Adipocyte (in vitro differentiated cells): ENCODE measurements at places on chromosomes 6 and 20.

GRCh38 chr20:43397147-43397546, 60.5 kb upstream of the SRSF6 start:
- DNase-seq, result peak; percentile 46

DNA sequence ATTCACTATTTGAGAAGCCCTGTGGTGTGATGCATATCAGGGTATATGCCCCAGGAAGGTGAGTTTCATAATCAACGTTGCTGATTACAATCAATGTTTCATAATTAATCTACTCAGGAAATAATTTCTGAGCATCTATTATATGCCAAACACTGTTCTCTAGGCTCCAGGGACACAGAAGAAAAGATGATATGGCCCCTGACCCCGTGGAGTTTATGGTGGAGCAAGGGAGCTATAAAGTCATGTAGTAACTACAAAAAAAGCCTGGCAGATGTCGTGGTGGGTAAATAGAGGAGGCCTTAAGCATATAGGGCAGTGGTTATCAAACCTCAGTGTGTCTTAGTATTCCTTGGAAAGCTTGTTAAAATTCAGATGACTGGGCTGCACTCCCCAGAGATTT, 40.1 kb upstream of the BCAS1 start:
- DNase-seq, result no peak

DNA sequence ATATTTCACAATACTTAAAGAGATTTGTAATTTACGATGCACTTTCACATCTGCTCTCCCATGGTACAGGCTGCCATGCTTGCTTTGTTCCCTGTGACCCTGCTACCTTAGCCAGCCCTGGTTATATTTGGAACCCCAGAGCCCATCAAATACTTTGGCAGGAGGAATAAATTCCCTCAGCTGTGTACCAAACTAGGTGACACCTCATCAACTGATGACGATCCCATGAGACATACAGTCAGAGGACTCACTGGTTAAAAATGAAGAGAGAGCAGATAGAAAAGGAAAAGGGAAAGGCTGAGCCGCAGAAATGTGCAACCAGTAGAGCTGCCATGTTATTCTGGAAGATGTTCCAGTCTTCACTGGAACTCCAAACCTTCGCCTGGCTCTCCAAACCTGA, 120.0 kb downstream of the SIM1 start:
- DNase-seq, result no peak

DNA sequence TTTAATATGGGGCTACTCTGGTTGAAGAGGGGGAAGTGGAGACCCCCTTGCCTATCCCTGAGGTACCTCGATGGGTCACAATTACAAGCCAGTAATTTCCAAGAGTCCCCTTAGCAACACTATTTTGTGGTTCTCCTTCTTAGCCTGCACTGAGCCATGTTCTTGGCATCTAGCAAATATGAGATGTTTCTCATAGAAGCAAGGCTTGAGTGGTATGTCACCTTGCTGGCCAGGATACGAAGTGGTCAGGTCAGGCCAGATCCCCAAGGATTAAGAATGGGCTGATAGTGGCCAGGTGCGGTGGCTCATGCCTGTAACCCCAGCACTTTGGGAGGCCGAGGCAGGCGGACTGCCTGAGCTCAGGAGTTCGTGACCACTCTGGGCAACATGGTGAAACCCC, 2.1 kb upstream of the GHRH start:
- no peak for DNase-seq

- peak; percentile 30 for DNase-seq
Measured at GRCh38 chr20:49397525-49397924, 84.9 kb downstream of the KCNB1 start.

- no peak for DNase-seq
Measured at GRCh38 chr6:19802656-19803055, 34.5 kb upstream of the ID4 start.

DNA sequence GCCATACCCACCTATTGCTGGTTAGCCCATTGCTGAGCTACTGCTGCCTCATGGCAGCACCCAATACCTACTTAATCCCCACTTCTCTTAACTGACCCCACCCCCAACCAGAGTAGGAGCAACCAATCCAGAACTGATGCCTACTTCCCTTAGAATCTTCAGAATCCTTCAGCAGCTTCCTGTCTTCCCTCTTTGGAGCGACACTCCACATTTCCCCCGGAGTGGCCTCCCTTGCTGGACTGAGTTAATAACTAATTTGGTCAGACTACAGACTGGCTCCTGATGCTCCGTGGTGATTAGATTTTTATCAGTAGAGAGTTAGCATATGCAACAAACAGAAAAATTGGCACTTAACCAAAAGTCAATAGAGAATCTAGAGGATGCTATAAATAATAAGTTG, 51.2 kb upstream of the UBR2 start:
- DNase-seq, result no peak

DNA sequence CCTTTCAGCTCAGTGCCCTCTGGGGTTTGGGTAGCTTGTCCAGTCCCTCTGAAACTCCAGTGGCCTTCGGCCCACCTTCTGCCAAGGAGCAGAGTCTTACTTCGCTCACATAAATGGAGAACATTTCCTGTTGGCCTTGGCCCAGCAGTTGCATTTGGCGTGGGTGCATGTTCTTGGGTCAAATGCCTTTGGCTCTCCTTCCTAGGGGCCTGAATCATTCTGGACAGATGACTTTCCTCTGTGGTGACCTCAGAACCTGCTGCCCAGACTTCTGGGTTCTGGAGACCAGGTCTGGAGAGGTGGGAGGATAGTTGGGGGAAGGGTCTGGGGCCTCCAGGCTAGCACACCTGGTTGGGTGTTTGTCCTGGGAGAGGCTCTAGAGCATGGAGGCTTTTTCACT, 29.3 kb downstream of the BCAS4 start:
- DNase-seq, result peak; percentile 42

DNA sequence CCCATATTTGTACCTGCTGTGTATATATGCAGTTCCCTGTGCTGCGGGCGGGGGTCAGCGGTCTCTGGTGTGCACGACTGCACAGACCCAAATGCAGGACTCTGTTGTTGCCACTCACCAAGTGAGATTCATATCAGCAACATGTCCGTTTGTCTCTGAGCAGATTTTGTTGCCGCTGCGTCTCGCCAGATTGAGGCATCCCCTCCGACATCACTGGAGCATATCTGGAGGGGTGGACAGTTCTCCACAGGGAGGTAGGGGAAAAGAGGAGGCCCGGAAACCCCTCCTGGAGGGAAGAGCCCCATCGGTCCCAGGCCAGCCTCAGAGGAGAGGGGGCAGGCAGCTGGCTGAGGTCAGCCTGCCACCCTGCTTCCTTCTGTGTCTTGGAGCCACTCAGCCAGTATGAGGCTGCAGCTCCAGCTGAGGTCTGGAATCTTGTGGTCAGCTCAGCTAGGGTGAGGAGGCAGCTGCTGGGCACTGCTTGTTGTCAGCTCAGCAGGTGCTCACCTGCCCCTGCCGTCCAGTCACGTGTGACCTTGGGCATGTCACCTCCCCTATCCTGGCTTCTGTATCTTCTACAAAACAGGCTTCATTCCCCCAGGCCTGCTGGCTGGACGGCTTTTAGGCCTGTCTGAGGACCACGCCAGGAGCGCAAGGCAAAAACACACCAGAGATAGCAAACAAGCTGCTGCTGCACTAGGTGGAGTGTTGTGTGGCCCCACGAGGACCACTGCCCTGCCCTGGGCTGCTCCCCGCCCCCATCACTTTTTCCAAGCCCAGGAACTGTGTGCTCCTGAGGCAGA, 47.1 kb downstream of the HNF4A start:
- DNase-seq, result no peak

DNA sequence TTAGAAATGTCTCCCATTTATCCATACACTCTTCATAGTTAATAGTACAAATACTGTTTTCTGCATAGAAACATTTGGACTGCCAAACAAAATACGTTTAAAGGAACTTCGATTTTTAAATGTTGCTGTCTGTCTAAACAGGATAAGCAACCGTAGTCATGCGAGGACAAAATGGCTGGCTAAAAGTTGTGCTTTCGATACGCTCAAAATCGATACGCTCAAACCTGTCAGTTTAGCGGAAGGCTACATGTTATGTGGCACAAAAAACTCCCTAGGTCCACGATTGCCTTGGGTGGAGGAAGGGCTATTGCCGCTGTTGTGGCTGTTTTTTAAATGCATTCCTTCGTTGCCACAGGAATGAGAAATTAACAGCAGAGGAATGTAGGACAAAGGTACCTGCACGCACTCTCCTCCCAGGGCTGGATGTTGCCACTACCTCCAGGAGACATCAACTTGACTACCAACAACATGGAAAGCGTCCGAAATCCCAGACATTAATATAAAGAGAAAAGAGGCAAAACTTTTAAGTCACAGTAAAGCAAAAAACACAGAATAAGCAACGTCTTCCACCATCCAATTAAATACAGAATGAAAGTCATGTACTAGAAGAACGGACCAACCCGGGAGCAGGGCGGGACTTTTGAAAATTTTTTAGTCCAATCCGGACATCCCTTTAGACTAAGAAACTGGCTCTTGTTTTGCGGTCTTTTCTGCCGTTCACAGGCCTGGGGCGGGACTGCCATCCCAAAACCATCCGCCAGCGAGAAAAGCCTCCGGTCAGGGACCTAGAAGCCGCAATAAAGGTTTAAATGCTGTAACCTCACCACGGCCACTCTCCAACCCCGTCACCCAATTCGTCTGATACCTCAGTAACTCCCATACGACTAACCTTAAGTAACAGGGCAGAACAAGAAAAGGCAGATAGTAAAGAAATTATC, 32.2 kb upstream of the HFE start:
- peak; percentile 97 for DNase-seq

DNA sequence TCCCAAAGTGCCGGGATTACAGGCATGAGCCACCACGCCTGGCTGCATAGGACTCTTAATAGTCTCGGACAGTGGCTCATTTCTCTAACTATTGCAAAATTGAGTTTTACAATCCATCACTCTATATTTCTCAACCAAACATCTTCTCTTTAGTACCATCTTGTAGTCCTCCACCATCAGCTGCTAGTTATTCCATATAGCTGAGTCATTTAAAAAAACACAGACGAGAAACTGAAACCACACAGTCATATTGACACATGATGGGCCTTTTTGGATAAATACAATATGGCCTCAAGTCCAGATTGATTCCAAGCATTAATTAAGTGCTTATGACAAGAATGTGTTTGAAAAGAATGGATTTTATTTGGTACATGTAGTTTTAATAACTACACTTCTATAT, 599.1 kb downstream of the MEI4 start:
- DNase-seq, result no peak

GRCh38 chr20:513429-513828, 30.2 kb downstream of the CSNK2A1 start:
- DNase-seq, result no peak

GRCh38 chr6:129632172-129632613, 77.8 kb downstream of the ARHGAP18 start:
- no peak for DNase-seq

DNA sequence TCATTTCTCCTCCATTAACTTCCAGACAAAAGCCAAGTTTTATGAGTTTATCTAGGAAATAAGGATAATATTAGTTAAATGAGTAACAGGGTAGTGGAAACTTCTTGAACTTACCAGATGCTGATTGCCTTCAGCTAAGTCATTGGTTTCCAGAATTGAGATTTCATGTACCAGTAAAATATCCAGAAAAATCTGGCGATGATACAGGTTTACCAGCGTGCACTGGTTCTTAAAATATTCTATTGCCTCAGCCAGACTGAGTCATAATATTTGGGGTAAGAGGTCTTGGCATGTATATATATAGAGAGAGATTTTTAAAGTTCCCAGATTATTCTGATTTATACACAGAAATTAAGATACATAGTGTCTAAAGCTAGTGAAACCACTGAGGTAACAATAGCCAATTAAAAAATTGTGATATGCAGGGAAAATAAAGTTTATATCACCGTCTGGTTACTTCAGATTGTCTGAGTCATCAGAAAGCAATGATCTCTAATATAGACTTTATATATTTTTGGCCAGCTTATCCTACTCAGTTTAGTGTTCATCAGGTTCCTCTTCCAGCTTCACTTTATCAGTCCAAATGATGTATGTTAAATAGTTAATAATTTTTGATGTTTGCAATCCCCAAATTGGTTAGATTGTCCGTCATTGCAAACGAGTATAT, 39.5 kb upstream of the SDHAF4 start:
- peak; percentile 3 for DNase-seq

DNA sequence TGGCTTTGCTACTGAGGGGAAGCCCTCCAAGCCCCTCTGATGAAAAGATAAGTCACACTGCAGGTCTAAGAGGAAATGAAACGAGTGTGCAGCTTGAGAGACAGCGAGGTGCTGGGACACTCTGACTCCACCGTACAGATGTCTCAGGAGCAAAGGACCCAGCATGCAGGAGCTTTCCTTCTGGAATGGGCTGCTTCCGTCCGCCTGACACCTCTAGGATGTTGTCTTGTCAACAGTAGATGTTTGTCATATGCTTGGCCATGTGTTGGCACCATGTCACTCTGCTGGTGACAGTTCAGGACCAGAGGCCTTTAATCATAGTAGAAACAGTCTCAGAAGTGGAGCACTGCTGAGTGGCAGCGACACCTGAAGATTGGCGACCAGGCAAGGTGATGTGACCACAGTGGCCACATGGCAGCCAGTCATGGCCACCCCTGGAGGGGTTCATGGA, 46.7 kb downstream of the SLC24A3 start:
- no peak for DNase-seq

DNA sequence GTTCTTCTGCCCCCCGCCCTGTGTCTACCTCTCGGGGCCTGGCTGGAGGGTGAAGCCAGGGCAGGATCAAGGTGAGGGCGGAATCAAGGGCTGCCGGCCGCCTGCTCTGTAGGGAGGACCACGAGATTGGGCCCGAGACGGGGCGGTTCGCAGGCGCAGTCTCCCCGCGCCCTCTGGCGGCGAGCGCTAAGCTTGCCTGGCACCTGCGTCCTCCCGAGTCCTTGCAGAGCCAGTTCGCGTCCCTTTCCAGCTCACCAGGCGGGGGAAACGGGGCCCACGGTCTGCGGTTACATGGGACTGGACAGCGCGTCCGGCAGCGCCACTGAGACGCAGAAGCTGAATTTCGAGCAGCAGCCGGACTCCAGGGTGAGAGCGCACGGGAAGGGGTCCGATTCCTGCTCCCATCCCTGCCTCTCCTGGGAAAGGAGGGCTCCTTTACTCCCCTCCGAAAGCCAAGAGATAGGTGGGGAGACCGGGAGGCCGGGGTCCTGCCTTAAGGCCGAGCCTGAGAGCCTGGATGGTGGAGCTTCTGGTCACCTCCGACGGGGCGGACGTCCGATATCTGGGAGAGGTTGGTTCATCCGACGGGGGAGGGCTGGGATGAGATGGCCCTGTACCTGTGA, 3.6 kb upstream of the MATN4 start:
- DNase-seq, result peak; percentile 76

- peak; percentile 50 for DNase-seq
Measured at GRCh38 chr6:152295346-152295745, 341.8 kb downstream of the SYNE1 start.

DNA sequence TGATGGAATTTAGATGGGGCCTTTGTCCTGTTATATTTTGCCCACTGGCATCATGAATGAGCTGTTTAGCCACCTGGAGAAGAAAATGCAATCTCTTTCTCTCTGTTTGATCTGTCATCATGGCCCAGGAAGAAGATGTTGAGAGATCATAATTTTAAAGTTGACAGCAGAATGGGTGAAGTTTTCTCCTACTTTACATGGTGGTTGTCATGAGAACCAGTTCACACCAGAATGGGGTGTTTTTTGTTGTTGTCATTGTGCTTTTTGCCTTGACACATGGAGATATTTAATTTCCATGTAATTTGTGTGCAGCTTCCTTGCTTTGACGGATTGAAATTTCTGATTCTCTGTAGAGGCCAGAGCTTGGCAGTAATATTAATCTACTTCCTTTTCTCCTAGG, 122.5 kb downstream of the FARS2 start:
- no peak for DNase-seq

- no peak for DNase-seq
Measured at GRCh38 chr20:52193133-52193532, 1.6 kb upstream of the ZFP64 start.

- DNase-seq, result no peak
Measured at GRCh38 chr6:4448841-4449240, 313.5 kb upstream of the ECI2 start.

GRCh38 chr20:48788486-48789072, 39.2 kb downstream of the PREX1 start:
- DNase-seq, result no peak
